ENCODE measurements at places on chromosomes 6 and 20.

DNA sequence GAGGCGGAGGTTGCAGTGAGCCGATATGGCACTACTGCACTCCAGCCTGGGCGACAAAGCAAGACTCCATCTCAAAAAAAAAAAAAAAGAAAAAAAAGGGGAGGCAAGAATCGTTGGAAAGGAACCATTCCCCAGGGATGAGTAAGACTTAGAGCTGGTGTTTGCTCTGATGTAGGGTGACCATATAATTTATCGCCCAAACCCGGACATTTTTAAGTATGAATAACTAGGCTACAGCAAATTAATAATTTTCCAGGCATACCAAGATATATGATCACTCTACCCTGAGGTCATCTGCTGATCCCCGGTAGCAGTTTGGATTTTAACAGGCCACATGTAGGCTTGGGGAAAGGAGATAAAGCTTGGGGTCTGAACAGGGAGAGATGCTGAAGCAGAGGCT, 260.9 kb downstream of the BTBD9 start:
- DNase-seq, result no peak

DNA sequence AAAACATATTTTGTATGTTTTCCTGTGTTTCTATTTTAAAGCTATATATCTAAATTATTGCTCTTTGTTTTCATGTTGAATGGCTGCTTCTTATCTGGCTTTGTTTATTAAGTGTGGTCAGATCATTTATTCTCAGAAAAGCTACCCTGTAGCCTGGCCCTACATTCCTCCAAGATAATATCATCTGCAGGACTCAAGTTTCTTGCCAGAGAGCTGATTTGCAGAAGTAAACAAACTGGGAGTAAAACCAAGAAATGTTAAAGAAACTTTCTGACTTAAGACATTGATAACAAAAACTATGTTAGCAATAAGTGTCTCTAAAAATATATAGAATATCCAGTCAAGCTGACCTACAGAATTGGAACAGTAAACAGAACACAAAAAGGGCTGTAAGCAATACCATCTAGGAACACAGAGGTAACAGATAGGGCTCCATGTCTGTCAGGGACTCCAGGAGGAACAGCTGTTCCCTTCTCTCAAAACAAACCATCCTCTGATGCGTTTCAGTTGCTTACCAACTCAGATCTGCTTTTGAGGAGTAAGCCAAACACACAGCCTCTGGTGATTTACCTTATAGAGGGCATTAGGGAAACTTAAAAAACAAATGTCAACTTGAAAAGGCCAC, 17.5 kb upstream of the CEP85L start:
- no peak for DNase-seq

DNA sequence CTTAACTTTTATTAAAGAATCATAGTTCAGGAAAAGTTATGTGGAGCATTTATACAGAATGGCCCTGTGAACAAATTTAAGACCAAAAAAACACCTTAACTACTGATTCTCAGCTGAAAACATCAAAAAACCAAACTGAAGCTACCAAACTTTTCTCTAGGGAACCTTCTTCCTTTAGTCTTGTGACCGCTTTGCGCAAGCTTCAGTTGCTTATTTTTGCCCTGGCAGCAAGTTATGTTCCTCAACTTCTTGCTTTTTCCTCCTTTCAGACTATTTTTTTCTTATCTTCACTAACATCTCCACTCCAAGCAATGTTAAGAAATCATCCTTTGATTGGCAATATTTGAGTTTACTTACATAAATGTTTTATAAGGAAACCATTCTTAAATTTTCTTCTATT, 100.1 kb downstream of the MYB start:
- DNase-seq, result no peak

DNA sequence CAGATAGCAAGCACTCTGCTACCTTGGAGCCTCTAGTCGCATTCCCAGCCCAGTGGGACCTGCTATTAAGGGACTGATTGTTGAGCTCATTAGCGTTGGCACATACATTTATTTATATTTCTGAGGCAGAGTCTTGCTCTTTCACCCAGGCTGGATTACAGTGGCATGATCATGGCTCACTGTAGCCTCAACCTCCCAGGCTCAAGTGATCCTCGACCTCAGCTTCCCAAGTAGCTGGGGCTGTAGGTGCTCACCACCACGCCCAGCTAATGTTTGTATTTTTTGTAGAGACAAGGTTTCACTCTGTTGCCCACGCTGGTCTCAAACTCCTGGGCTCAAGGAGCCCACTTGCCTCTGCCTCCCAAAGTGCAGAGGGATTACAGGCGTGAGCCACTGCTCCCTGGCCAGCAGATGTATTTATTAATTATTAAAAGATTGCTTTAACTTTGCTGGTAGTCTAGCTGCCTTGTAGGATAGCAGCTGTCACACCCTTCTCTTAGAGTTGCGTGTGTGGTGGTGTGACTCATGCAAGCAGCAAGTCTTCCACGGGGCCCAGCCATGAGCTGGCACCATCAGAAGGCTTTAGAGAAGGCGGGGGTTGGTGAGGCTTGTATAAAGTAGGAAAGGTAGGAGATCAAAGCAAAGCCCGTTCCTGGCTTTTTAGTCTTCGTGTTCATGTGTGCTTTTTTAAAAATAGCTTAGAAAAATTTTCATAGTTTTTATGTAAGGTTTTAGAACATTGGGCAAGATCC, 16.5 kb downstream of the ACTR5 start:
- DNase-seq, result no peak

DNA sequence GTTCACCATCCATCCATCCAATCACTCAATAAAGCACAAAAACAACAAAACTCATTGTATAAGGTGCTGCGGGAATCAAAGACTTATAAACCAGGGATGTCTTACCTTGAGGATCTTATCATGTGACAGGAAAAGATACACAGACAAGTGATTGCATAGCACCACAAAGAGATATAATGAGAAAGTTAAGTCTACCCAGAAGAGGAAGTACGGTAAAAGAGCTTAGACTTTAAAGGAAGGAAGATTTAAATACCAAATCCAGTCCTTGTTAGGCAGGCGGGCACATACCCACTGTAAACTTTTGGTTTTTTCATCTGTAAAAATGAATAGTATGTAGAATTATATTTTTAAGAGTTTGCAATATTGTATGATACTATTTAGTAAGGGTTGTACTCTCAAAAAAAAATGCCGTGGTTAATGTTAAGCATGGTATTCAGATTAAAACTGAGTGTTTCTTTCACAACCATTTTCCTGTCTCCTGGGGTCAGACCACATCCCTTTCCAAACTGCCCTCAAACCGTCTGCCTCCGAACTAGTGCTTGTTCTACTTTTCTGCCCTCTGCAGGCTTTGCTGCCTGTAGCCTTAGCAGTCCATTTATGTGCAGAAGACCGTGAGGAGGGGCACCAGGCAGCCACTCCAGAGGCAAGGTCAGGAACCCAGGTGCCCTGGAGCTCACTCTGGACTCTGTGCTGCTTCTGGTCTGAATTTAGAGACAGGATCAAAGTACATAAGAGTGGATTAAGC, 179.5 kb upstream of the SYNDIG1 start:
- DNase-seq, result no peak

GRCh38 chr6:155273431-155273830, 9.6 kb downstream of the CLDN20 start:
- DNase-seq, result no peak

DNA sequence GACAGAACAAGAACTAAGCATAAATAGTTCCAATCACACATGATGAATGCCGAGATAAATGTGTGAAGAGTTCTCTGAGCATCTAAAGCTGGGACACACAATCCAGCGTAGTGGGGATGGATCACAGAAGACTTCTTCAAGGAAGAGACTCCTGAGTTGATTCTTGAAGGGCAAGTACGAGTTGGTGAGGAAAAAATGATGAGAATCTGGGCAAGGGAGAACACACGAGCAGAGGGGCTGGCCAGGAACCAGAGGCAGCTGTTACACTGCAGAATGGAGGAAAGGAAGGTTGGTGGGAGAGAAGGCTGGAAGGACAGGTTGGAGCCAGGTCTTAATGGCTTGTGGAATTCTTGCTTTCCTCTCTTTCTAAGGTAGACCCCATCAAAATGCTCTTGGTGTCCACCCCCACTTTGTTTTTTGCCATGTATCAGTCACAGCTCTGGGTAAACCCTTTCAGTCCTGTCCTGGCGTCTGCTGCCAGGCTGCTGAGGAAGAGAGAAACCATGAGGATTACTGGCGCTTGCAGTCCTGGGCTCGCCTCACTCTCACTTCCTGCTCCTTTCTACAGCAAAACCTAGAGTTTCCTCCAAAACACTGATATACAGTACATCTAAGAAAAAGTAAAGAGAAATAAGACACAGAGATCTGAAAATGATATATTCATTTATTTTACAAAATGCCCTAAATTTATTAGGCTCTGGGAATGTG, 127.6 kb upstream of the FAM184A start:
- DNase-seq, result no peak

DNA sequence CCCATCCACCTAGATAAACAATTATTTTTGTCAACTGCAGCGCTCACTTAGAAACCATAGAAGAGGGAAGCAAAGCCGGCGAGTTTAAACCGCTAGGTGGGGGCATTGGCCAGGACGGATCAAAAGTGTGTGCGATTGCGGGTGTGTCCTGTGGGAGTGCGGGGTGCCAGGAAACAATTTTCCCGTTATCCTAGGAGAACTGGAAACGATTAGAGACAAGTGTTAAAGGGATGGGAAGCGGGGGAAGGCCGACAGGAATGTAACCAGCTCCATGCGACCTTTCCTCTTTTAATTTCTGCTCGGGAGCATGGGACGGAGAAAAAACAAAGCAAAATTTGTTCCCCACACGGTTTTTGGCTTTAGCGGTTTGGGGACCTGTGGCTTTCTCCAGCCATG, 2.8 kb upstream of the HTR1B start:
- no peak for DNase-seq

GRCh38 chr20:3165473-3166337, 6.0 kb upstream of the FASTKD5 start:
- no peak for DNase-seq

DNA sequence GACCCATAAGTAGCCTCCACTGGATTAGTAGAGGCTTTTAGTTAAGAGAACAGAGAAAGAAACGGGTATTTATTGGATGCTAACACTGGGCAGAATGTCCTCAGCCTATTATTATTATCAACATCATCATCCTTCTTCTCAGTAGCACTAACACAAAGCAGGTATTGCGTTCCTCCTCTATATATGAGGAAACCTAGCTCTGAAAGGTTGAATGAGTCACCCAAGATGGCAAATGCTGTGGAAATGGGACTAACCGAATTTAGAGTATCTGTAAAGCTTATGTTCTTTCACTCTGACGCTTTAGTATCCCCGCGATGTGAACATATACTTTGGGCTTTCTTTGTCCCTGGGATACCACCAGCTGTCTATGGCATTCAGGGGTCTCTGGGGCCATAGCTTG, 77.0 kb downstream of the ADTRP start:
- DNase-seq, result no peak

GRCh38 chr6:16533721-16534136, 227.5 kb downstream of the ATXN1 start:
- no peak for DNase-seq

DNA sequence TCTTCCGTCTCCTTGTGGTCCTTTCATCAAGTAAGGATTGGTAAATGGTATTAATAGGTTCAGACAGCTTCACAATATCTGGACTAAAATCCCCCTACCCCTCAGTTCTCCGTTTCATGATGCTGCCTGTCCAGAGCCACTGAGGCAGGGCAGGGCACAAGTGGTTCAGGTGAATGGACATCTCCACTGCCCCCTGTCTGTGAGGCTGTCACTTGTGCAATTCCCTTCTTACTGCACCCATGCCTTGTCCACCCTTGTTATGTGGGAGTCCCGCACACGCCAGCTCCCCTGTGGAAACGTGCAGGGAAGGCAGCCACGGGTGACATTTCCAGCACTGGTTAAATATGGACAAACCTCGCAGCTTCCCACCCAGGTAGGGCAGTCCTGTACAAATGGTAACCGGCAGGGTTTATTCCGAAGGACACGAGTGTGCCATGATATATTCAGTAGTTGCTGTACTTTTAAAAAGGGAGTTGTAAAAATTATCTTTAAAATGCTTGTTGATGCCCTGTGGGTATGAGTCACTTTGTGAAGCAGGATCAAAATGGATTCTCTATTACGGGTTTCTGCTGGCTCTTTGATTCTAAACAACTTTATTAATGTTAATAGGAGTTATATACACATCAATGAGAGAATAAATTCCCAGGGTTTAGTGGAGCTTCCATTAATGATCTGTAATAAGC, 73.5 kb downstream of the FYN start:
- no peak for DNase-seq

GRCh38 chr20:2330090-2330695, 34.4 kb downstream of the TGM3 start:
- no peak for DNase-seq

DNA sequence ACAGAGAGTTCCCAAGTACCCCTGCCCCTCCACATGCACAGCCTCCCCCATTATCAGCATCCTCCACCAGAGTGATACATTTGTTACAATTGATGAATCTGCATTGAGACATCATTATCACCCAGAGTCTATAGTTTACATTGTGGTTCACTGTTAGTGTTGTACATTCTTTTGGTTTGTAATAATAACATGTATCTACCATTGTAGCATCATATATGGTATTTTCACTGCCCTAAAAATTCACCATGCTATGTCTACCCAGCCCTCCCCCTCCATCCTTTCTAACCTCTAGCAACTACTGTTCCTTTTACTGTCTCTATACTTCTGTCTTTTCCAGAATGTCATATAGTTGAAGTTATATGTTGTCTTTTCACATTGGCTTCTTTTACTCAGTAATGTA, 273.9 kb upstream of the RNF217 start:
- DNase-seq, result no peak

GRCh38 chr20:50040432-50041245, 57.9 kb downstream of the SNAI1 start:
- DNase-seq, result no peak

DNA sequence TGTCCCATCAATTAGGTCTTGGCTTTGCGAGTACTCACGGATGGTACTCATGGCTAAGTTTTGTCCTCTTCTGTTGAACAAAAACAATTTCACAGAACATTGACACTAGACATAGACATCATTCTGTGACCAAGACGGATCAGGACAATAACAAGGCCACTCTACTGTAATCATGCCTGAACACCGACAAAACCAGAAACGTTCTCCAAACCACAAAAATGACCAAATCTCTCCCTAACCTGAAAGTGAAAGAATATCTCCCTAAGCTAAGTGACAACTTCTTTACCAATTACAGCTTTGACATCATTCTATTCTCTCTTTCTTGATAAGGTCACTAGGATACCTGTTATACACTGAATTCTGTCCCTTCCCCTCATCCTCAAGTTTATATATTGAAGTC, 40.0 kb upstream of the SLC2A12 start:
- DNase-seq, result no peak

GRCh38 chr6:36962874-36963273, 8.3 kb downstream of the PI16 start:
- no peak for DNase-seq

- DNase-seq, result no peak
These were observed 201.6 kb upstream of the CDH4 start for GRCh38 chr20:61050336-61050890.
